ENCODE measurements at places on chromosomes 5 and 9.

DNA sequence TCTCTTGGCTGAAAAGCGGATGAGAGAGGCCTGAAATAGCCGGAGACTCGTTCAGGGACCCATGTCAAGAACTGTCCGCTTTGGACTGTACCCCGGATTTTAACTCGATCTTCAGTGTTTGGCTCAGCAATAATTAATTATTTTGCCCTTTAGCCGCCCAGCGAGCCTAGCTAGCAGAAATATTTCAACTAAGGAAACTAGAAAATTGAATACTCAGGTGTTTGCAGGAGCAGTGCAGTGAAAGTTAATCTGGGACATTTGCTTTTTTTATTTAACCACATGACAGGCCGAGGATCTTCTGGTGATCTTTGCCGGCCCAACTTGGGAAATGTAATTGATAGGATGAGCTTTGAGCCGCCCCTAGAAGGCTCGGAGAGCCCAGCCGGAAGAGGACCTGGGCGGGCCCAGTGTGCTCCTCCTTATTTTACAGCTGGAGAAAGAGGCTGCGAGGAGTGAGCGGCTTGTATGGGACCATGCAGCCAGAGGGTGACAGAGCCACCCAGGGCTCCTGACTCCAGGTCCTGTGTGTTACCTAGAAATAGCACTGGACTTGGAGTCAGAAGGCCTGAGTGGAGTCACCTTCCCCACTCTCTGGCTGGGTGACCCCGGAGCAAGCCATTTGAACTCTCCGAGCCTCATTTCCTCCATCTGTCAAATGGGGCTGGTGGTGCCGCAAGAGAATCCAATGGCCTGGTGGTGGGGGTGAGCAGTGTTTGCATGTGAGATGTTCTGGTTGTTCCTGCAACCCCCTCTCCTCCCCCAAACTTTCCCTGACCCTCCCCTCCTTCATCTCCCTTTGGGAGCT is 2.4 kb downstream of the PPARGC1B start:
- DNase-seq: no peak

DNA sequence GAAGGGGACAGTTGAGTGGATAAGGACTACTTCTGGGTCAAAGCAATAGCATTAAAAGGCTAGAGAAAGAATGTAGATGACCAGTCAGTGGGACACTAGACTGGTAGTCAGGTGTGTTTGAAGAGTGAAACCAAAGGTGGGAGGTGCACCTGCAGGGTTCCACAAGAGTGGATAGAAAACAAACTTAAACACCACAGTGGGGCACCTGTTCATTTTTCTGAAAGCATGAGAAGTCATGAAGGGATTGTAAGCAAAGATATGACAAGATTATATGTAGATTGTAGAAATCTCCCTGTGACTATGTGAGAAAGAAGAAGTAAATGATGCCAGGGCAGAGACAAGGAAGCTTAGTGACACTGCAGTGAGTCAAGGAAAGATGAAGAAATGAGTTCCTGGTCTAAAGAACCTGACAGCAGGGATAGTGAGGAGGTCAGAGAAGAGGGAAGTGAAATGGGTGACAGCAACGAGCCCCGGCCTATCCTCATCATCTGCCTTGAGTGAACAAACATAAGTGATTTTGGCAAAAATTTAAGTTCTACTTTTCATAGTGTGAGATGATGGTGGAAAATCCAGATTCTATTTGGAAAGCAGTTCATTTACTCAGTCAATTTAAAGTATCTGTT is 296.9 kb downstream of the TLE4 start:
- DNase-seq: no peak

- DNase-seq: no peak
Observed at GRCh38 chr5:11432116-11432515, 472.1 kb downstream of the CTNND2 start.

- DNase-seq: peak; percentile 85
Observed at GRCh38 chr5:102715082-102715807, 39.9 kb upstream of the PAM start.

Data from SW 1271 (cell line).